H1 (cell line): ENCODE measurements at places on chromosomes 16 and 17.

DNA sequence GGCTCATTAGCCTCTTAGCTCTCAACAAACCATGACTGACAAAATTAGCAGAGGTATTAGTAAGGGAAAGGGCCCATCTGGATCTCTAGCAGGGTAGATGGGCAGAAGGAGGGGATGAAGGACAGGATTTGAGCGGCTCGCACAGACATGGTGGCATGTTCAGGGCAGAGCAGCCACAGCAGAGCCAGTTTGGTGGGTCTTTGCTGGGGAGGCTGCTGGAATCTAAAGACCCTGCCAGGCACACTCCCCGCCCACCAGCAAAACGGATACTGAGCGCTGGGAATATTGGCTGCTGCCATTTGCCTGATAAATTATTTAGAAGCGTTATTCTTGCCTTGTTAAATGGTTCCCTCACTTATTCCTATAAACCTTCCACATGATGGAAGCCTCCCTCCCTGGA lies 20.7 kb upstream of the NAT9 start:
- no peak for DNase-seq

DNA sequence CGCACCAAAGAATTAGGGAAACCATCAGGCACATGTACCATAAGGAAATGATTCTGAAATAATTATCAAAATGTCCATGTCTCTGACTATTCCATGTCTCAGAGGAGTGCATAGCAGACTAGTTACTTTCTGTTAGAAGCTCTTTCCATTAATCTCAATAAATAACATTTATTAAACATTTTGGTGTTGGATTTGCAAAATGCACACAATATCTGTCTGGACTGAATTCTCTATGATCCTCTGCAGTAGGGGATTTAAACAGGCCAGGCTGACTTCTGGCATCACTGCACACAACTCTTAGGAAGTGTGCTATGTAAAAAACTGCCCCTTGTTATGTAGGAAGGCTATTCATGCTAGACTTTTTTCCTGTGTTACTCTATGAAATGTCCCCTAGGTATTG lies 283.3 kb upstream of the CDH5 start:
- no peak for DNase-seq

GRCh38 chr16:4615384-4616046 lies 827 bp upstream of the UBALD1 start:
- DNase-seq: no peak

GRCh38 chr17:1658100-1658499 lies 8.4 kb upstream of the RILP start:
- DNase-seq: no peak

DNA sequence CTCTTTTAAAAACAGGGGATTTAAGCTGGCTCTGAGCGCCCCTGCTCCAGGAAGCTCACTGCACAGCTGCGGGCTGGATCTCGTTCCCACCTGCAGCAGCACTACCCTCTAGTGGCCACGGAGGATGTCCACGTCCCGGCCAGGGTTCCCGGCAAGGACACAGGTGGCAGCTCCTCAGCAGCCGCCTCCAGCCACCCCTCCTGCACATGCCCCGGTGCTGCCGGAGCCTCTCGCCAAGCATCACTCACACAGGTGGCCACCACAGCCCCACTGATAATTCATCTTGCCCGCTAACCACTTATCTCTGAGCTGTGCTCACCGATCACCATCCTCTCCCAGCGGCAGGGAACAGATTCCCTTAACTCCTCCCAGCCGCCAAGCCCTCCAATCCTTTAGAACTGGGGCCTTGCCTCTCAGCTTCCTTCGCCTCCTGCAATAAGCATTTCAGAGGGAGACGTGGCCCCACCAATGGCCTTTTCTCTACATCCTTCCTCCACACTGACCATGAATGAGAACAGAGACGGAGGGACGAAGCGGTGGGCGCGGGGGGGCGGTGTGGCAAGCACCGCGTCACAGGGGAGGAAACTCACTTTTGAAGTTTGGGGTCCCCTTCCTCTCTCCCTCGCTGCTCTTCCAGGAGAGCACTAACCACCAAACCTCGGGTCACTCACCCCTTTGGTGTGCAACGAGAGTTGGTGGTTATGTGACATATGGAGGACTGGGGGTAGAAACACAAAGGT lies 222.1 kb downstream of the RBFOX3 start:
- DNase-seq: peak; percentile 82

- DNase-seq: no peak
Observed at GRCh38 chr17:69335058-69335457, 8.1 kb upstream of the ABCA5 start.

DNA sequence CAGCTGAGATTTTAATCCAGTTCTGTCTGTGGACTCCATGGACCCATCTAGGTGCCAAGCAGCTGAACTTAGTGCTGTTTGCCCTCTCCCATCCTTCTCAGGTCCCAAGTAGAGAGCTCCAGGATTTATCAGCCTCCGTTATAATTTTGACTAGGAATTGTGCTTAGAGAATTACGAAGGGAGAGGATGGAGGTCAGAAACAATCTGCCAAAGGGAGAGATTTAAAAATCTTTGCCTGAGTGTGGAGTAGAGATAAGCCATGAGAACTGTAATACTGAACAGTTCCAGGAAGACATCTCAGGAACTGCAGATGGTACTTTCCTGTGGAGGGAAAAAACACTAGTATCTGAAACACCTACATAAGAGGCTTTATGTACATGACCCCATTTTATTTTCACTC lies 27.0 kb downstream of the CEP95 start:
- DNase-seq: no peak

DNA sequence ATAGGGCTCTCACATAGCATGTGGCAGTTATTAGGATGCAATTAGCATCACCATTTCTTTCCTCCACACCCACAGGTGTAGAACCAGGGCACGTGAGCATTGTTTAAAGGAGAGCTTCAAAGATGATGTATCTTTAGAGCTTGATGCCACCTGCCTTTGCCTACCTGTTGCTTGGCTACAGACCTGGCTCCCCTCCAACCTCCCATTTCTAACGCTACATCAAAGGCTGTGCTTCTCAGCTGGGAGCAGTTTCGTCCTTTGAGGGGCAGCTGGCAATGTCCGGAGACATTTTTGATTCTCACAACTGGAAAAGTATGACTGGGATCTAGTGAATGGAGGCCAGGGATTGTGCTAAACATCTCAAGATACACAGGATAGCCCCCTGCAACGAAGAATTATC lies 78.5 kb upstream of the CLEC3A start:
- DNase-seq: no peak

DNA sequence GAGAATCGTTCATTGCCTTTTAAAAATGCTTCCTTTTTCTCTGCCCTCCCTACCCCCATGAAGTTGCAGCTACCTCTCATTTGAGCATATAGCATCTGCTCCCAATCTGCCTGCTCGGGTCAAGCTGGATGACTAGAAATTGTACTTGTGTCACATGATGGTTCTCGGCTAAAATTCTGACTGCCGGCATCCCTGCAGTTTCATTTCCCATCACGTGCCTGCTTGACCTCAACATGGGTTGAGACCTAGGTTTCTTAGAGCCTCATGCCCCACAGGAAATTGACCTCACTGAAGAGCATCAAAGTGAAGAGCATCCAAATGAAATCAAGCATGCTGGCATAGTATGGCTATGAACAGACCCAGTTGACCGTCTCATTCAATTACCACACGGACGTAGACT lies 581.6 kb upstream of the PSMD7 start:
- no peak for DNase-seq

DNA sequence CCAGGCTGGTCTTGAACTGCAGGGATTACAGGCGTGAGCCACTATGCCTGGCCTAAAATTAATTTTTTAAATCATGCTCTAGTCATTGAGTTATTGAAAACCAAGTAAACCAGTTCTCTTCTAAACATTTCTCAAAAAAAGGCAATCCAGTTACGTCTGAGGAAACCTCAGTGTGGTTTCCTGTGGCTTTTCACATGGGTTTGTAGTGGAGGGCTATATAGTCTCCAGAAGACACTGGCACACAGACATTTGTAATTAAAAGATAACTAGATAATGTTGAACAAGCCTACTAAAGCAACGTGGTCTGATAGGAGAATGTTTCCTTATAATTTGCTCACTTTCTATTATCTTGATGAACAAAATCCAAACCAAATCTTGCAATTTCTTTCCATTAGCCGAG lies 5.2 kb upstream of the TOB1 start:
- no peak for DNase-seq
